ENCODE measurements at places on chromosomes 2 and 18.

DNA sequence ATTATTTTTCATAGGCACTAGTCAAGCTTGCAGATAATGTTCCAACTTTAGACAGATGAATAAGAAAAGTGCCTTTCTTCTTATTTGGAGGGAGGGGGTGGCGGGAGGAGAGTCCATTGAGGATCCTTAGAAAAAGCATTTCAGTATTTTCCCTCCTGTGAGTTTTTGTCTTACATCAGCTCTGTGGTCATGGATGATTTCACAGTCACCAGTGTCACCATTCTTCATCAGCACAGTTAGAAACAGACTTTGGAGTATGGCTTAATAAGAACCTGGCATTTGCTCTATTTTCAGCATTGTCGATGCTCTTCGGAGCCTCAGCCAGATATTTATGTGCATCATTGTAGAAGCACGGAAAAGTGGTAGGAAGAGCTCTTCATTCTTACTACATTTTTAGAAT, 70.1 kb downstream of the SLC39A10 start:
- DNase-seq = no peak

DNA sequence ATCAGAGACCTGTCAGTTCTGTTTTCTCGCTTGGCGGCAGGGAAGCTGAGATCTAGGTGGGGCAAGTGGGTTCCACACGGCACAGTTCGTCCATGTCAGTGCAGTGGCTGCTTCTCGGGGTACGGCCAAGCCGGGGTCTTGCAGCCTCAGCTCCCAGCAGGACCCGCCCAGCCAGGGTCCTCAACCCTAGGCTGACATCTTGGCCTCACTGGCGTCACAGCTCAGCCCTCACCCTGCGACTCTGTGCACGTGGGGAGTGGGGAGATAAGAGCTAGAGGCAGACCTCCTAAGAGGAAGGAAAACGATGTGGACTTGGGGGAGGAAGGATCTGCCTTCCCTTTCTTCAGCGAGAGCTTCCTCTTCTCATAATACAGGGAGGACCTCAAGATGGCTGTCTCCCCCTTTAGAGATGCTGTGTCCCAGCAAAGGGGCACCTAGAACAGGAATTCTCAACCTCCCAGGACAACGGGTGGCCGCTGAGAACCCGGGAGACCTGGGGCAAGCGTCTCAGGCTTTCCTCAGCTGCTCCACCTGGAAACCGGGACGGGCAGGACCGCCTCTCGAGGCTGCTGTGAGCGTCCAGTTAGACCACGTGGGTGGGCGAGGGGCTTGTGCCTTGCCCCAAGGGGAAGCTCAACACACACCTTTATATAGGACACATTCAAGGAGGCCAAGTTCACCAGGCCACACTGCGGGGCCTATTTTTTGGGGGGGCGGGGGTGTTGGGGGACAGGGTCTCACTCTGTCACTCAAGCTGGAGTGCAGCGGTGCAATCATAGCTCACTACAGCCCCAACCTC, 23.5 kb upstream of the KLF11 start:
- no peak for DNase-seq

- no peak for DNase-seq
Observed at GRCh38 chr18:67582488-67582887, 66.0 kb upstream of the DSEL start.

GRCh38 chr2:204681412-204681811, 136.1 kb downstream of the PARD3B start:
- no peak for DNase-seq
